Esophagus mucosa (tissue), 1 donor: ENCODE measurements at places on chromosomes 1 and 21.
A peak's percentile ranks its signal among the peaks of the same experiment; 100 is the strongest.

GRCh38 chr1:99236756-99237155 is 27.5 kb upstream of the PLPPR4 start:
- no peak for ATAC-seq

DNA sequence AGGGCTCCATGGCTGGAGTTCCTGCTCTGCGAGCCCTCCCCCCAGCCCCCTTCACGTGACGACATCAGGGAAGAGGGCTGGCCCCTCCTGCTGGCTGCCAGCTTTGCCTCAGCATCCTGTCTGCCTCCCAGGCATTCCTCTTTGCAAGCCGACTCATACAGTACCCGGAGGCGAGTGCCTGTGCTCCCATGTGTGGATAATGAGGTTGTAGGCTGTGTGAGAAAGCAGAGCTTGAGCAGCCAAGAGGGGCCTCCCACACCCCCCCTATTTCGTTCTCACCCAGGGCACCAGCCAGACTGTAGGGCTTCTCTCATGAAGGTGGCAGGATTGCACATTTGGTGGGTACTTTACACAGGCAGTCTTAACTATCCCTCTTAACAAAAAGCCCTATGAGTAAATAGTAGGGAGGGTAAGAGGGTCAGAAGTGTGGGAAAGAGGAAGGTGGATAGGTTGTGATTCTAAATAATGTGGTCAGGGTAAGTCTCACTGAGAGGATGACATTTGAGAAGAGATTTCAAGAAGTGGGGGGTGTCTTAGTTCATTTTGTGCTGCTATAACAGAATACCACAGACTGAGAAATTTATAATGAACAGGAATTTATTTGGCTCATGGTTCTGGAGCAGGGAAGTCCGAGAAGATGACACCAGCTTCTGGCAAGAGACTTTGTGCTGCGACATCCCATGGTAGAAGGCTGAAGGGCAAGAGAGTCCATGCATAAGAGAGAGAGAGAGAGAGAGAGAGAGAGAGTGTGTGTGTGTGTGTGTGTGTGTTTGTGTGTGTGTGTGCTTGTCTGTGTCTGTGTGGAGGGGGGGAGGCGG is 113.5 kb downstream of the OMA1 start:
- no peak for ATAC-seq

- ATAC-seq, result no peak
Observed at GRCh38 chr1:22418933-22419382, 32.7 kb upstream of the ZBTB40 start.

DNA sequence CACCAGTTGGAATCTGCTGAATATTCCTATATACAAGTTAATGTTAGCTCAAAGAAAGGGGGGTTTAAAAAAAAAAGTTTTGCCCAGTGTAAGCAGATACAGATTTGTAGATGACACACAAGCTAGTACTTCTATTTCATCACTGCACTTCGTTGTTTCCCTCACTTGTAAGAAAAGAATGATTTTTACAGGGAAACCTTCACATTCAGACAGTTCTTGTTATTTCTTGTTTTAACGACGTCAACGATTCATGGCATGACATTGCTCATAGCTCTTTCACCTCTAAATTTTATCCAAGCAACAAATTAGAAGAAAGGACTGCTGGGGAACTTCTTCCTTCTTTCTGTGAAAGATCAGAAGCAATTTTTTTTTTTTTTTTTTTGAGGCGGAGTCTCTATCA is 25.7 kb upstream of the C1orf105 start:
- no peak for ATAC-seq

- ATAC-seq, result peak; percentile 60
Observed at GRCh38 chr21:45409466-45410150, 4.6 kb downstream of the COL18A1 start.

GRCh38 chr1:6703016-6703415 is 1.4 kb upstream of the DNAJC11 start:
- no peak for ATAC-seq

- no peak for ATAC-seq
Observed at GRCh38 chr1:172041742-172042141, 200.4 kb downstream of the DNM3 start.

DNA sequence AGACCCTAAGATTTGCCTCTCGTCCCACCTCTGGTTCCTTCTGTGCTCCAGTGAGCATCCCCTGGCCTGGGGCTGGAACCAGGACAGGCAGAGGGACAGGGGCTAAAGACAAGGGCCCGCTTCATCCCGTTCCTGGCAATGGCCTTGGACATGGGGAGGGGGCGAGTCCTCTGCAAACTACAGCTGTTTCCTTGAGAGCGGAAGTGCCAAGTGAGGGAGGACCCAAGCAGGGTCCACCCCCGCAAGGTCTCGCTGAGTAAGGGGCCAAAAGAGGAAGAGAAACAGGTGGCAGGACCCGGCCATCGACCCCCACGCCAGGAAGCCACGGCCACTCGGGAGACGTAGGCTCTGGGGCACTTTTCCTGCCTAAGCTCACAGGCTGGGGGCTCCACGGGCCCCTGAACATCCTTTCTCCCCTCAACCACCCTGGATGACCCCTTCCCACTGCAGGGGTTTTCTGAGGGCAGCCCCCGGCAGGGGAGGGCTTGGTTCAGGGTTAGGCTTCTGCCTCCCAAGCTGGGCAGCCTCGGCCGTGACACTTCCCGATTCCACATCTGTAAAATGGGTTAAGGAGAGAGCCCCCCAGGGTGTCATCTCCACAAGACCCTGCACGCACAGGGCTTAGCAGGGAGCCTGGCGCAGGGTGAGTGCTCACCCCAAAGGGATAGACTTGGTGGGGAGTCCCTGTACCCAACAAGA is 17.9 kb upstream of the PLEKHG5 start:
- ATAC-seq, result no peak

- ATAC-seq, result no peak
Observed at GRCh38 chr1:203175237-203175826, at the start of gene MYBPH. MYBPH (minus strand) TSS chr1:203175826; CDS start chr1:203175755, 71 bp downstream.

- ATAC-seq, result peak; percentile 48
Observed at GRCh38 chr21:41207401-41208375, 39.7 kb downstream of the BACE2 start.

DNA sequence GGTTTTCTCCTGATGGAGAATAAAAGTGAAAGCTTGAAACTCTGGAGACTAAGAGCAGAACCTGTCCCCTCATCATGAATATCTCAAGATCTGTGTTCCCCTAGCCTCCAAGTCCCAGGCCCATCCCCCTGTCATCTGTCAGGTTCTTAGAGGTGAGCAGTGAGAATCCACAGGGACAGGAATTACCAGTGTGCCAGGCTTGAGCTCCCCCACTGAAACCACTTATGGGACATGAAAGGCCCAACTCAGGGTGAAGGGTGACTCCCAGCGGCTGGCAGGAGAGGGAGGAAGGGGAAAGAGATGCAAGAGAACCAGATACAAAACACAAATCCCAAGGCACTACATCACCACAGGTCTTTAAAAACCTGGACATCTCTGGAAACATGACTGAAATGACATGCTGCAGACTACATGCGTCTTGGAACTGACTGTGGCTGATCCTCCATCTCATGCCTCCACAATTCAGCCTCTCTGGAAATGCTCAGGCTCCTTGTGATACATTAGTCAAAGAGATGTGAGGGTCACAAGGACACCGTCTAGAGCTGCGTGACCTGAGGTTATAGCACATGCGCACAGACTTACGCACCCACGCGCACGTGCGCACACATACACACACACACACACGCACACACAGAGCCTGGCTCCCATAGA is 6.8 kb upstream of the LY9 start:
- ATAC-seq, result peak; percentile 47

DNA sequence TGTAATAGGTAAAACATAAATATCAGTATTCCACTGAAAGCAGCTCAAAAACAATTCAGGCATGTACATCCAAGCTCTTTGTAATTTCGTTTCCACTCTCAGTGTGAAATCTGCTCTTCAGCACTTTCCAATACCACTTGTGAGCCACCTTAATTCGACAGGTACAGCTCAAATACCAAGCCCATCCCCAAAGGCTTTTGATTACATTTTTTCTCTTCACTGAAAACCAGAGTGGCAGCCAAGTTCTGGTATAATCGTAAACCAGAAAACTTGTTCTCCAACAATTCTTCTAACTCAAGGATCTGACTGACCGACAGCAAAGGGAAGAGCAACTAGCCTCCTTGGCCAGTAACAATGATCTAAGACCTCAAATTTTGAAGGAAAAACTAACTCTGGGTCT is 36.8 kb downstream of the FBXO42 start:
- peak; percentile 11 for ATAC-seq

GRCh38 chr1:8198522-8198921 is 119.4 kb upstream of the SLC45A1 start:
- ATAC-seq, result no peak

- ATAC-seq, result no peak
Observed at GRCh38 chr1:50979937-50980336, 9.9 kb downstream of the CDKN2C start.

DNA sequence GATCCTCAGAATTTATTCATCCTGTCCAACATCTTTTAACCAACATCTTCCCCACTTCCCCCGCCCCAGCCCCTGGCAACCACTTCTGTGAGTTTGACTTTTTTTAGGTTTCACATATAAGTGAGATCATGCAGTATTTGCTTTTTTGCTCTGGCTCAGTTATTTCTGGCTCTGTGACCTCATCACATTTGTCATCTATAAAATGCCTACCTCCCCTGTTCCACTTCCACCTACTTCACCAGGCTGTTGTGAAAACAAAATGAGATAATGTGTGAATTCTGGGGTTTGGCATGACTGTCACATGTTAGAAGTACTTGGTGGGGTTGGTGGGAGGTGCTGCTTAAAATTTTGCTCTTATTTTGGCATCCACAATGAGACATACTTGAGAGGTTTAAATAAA is 18.4 kb downstream of the HHAT start:
- ATAC-seq, result no peak

DNA sequence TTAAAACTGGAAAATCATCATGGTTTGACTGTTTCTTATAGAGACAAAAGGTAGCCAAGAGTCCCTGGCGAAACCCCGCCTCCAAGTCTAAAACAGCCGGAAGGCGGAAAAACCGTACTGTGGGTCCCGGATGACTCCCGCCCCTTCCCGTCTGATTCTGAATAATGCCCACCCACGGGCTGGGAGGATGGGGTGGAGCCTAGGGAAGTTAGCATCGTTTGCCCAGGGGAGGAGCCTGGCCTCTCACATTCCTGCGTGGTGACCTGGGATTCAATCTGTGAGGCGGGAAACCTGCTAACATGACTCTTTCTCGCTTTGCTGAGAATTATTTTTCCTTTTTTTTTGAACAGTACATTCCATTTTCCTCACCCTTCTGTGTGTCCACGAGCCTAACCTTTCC is 124.9 kb downstream of the KCNK1 start:
- ATAC-seq, result no peak

DNA sequence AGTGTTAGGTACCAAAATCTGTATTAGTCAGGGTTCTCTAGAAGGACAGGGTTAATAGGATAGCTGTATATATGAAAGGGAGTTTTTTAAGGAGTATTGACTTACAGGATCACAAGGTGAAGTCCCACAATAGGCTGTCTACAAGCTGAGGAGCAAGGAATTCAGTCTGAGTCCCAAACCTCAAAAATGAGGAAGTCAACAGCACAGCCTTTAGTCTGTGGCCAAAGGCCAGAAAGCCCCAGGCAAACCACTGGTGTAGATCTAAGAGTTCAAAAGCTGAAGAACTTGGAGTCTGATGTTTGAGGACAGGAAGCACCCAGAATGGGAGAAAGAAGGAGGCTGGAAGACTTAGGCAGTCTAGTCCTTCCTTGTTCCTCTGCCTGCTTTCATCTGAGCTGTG is 487.5 kb upstream of the CHRM3 start:
- ATAC-seq, result no peak

DNA sequence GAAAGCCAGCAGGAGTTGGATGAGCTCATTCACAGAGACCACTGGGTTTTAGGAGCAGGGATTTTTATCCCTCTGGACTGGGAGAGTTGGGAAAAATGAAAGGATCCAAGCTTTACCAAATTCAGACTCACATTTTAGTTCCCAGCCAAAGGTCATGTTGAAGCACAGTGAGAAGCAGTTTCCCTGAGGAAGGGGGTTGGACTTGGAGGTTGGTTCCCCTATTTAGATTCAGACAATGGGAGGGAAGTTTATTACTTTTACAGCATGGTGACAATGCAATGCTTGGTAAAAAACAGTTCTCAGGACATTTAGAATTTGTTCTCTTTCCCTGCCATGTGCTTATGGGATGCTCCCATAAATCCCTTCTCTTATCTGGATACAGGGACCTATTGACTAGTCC is 57.3 kb upstream of the ZNF648 start:
- no peak for ATAC-seq

- no peak for ATAC-seq
Observed at GRCh38 chr1:170592591-170593111, 60.7 kb downstream of the GORAB start.

GRCh38 chr1:202329891-202330290 is 11.8 kb downstream of the UBE2T start:
- ATAC-seq, result no peak

DNA sequence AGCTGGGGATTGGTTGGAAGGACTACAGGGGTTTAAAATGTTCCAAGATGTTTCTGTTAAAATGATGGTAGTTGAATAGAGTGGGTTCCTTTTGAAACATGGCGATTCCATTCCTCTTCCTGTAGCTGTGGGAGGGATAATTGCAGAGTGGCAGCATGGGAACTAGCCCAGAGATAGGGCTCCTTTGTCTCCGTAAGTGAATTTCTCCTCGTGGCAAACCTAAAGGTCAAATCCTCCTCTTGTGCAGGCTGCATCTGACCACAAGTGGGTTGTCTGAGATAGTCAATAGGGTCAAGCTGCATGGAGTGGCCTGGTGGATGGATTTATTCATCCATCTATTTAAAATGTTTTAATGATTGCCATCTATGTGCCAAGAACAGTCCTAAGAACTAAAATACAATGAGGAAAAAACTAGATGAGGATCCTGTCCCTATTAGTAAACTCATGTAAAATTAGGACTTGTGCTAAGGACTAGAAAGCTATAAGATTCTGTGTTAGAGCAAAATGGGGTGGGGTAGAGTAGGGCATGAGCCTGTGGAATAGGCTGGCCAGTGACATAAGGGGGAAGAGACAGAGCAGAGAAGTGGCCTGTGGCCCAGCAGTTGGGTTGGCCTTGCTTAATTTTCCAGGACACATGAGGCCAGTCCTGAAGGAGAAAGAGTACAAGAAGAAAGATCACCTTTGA is 89.1 kb upstream of the IVNS1ABP start:
- ATAC-seq, result no peak

DNA sequence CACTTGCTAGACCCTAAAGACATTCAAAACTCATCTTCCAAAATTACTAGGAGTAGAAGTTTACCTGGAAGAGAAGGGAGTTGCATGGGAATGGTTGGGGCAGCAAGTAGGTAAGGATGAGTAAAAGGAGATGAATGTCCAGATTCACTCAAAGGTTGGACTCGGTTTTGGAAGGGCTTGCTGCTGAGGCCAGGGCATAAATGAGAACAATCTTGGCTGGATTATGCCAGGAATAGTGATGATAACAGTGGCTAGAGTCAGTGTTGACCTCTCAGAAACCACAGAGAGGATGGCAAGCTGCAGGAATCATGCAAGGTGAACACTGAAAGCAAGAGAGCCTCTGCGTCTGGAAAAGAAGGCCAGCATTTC is 43.4 kb downstream of the C8A start:
- ATAC-seq, result no peak

- no peak for ATAC-seq
Observed at GRCh38 chr1:212990276-212990675, 25.4 kb downstream of the ANGEL2 start.
